Activated naive CD8-positive, alpha-beta T cell treated with anti-CD3 and anti-CD28 coated beads, Interleukin-2, amount 50 U/mL, for 24 hours (primary cell): ENCODE measurements at places on chromosomes 7 and 10.

GRCh38 chr10:79079490-79080355 lies 11.0 kb downstream of the ZMIZ1 start:
- no peak for DNase-seq

DNA sequence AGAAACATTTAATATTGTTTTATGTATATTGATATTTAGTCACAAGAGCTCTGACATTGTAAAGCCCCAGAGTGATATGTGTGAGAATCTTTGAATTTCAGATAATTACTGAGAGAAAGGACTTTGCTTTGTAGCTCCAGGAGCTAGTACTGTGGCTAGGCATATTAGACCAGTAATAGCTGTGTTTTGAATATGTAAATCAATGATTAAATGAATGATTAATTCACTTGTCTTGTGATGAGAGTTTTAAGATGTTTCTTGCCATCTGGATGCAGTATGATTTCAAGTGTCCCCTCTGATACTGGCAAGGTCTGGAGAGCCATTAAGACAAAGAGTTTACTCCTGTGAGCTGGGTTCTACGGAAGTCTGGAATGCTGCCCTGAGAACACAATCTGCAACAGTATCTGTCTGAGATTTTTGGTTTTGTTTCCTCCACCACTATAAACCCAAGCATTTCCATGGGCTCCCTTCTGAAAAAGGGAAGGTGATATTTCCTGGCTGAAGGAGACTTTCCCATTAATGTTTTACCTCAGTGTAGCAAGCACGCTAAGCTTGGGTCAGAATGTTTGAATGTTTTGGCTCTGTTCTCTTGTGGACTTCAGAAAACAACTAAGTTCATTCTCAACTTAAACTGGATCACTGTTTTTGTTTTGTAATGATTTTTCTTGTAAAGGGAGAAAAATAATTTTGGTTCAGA lies 61.3 kb upstream of the BICC1 start:
- no peak for DNase-seq

DNA sequence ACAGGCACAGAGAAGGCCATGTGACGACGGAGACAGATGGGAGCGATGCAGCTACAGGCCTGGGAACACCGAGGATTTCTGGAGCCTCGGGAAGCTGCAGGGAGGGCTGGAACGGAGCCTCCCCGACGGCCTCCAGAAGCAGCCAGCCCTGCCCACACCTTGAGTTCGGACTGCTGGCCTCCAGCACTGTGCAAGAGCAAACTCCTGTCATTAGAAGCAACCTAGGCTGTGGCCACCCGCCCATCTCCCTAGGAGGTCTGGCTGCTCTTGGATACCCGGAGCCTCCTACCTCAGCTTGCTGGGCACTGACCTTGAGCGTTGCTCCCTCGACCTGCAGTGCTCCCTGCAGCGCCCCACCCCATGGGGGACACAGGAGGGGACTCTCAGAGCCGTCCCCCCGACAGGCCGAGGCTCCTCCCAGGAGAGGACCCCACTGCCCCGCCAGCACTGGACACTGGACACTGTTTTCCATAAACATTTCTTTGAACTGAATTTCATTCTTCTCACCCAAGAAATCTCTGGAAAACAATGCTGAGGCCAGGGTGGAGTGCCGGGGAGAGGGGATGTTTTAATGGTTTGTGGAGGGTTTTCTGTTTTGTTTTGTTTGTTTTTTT lies 22.5 kb upstream of the TNRC18 start:
- no peak for DNase-seq

- no peak for DNase-seq
These were observed 295.1 kb downstream of the RPS24 start for GRCh38 chr10:78328592-78329404.

GRCh38 chr7:19249281-19249680 lies 104.1 kb upstream of the FERD3L start:
- no peak for DNase-seq

- DNase-seq: no peak
These were observed 17.3 kb downstream of the SCRN1 start for GRCh38 chr7:29972315-29972669.

DNA sequence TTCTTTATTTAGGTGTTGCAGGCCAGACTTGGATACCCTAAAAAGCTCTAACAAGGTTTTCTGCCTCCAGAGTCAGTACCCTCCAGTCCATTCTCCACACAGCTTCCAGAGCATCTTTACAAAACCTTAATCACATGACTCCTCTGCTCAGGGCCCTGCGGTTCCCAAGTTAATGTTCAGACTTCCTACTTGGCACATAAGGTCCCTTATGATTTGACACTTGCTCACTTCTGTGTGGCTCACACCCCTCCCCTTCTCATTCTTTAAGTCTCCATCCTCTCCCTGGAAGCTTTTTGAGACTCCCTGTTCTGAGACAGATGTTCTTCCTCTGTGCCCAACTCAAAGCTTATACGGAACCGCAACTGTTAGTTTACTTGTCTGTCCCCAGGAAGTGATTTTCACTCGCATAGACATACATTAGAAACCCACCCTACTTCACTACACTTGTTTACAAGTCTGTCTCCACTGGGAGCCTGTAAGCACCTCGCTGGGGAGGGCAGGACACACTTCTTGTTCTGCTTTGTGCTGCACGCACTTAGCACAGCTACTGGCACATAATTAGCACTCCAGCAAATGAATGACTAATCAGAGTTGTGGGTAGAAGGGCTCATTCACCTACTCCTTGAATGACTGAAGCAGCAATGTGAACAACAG lies 154.3 kb upstream of the LAMB4 start:
- DNase-seq: peak; percentile 16

GRCh38 chr7:38147005-38147404 lies 31.0 kb upstream of the STARD3NL start:
- no peak for DNase-seq

DNA sequence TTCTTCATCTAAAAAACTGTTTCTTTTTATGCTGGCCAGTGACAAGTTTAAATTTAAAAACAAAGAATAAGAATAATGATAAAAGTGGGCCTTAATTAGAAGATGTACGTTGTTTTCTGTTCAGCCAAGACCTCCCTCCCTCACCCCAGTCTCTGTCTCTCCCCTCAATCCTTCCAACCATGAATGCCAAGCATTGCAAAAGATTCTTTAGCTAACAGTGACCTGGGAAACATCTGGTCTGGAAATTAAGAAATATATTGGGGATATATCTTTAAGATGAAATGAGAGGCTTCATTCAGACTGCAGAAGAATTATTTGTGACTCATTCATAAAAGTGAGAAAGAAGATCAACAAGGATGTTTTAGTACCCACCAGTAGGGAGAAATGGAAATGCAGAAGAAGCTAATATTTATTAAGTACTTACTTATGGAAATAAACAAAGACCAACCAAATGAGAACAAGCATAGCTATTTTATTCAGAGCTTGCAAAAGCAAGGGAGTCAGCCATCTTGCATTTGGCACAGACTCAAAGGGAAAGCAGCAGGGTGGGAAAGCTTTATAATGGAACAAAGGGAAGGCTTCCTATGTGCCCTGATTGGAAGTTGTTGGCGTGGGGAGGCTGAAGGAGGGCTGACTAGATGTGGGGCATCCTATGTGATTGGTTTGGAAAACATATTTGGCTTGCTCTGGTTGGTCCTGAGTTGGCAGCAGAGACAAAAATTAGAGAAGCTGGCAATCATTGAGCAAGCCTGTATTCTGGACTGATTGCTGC lies 595.4 kb upstream of the GHITM start:
- no peak for DNase-seq

- no peak for DNase-seq
These were observed 11.6 kb downstream of the OR6V1 start for GRCh38 chr7:143063741-143064140.

- DNase-seq: no peak
These were observed 410.0 kb upstream of the RNF32 start for GRCh38 chr7:156230576-156230975.

DNA sequence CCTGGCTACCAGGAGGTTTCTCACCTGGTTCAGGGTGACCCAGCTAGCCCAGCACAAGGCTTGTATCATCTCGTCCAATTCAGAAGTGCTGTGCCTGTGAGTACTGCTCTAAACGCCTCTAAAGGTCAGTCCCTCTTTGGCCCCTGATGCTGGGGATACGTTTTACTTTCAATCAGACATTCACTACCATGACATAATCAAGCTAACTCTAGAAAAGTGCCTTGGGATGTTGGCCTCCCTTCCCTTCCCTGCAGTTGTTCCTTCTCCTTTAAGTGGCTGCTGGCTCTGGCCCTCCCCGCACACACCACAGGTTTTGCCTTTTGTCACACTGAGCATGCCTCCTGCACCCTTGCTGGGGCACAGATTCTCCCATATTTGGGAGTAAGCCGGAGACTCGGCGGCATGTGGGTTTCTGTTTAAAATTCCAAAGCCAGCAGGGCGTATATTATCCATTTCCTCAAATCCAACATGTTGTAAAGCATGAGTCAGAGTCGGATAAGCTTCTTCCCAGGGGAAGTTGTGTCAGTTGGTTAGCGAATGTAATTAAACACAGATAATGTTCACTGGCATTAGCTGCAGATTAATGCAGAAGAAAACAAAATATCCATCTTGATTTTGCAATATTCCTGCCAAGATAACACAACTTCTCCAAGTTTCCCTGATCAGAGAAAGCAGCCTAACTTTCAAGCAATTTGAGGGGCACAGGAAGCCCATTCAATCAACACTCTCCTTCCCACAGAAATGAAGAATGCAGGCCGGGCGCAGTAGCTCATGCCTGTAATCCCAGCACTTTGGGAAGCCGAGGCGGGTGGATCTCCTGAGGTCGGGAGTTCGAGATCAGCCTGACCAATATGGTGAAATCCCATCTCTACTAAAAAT lies 31.8 kb upstream of the VCL start:
- DNase-seq: no peak

- DNase-seq: no peak
These were observed 227.0 kb upstream of the HDAC9 start for GRCh38 chr7:18268571-18268970.

- no peak for DNase-seq
These were observed 7.0 kb downstream of the CALHM3 start for GRCh38 chr10:103472005-103472404.

DNA sequence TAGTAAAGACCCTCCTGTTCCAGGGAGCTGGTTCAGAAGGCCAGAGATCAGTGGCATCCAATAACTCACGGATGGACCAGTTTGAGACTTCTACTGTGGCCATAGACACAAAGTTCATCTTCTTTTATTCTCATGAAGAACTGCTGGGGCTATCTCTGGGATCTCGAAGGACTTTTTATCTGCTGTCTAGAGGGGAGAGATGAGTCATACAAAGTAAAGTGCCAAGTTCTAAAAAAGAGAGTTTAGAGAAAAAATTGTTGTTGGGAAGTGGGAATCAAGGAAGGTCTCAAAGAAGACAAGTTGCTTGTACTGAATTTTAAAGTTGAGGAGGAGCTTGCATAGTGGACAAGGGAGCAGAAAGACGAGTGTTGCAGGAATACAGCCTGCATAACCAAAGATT lies 8.0 kb upstream of the FAM221A start:
- DNase-seq: no peak

GRCh38 chr7:148695953-148696352 lies 2.8 kb upstream of the CUL1 start:
- DNase-seq: no peak

DNA sequence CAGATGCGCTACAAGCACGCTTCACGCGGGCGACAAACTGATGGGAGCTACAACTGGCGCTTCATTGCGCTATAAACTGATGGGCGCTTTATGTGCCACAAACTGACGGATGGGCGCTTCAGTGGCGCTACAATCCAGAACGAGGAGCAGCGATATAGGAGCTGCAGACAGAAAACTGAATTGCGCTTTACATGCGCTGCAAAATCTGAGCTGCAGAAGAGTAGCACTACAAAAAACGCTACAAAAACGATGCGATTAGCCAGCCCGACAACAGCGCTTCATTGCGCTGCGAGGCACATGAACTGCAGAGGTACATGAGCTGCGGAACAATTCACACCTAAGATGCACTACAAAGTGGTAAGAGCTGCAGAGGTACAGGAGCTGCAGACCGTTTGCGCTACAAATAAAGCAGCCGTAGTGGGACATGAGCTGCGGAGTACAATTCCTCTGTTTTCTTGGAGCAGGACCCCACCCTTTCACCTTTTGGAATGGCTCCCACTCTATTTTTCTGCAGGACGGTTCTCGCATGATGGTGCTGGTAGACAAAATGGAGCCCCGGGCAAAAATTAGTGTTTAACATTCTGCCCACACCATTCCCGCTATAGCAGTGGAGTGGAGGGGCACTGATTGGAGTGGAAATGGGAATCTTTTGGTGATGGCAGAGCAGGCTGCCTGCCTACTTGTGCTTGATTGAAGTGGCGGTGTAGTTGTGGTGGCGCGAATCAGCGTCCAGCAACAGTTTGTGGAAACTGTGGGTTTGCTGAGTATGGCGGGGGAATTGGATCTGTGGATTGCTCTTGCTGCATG lies 1.2 kb upstream of the SGCE start:
- DNase-seq: peak; percentile 13

DNA sequence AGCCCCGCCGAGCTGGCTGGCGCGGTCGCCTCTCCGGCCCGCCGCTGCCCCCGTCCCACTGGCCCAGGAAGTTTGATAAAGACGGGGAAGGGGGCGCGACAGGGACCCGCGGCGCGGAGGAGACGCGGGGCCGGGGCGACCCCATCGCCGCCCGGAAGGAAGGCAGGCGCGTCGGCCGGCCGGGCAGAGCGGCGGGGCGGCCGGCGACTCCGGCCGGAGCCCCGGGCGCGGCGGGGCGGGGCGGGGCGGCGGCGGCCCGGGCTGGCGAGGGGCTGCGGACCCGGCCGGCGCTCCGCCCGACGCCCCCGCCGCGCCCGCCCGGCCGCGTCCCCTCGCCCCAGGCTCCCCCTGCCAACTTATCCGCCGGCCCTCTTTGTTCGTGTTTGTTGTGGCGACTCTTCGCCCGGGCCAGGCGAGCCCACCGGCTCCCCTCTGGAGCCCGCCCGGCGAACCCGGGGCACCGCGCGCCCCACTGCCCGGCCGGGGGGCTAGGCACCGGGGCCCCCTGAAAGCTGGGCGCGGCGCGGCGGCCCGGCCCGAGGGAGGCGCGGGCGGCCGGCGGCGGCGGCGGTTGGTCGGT lies 571 bp downstream of the KDM7A start:
- DNase-seq: no peak

- no peak for DNase-seq
These were observed 23.1 kb downstream of the TRPV5 start for GRCh38 chr7:142910481-142910880.

DNA sequence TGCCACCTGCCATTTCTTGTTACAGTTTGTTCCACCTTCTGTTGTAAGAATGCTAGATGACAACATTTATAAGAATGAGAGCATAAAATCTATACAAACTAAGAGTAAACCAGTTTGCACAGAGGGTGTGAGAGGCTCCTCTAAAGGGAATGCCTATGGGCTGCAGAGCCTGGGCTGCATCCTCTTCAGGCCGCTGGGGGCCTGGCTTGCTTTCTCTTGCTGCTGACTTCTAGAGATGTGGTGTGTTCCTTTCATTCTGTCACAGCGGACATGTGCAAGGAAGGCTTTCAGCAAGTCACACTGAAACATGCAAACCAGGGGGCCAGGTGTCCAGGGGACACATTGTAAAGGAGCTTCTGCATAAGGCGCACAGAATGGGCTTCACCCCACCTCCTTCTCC lies 7.1 kb upstream of the ATP6V1F start:
- DNase-seq: no peak

GRCh38 chr10:13775786-13776775 lies 189.3 kb downstream of the PRPF18 start:
- DNase-seq: no peak
